ENCODE measurements at places on chromosomes 11 and 22.

DNA sequence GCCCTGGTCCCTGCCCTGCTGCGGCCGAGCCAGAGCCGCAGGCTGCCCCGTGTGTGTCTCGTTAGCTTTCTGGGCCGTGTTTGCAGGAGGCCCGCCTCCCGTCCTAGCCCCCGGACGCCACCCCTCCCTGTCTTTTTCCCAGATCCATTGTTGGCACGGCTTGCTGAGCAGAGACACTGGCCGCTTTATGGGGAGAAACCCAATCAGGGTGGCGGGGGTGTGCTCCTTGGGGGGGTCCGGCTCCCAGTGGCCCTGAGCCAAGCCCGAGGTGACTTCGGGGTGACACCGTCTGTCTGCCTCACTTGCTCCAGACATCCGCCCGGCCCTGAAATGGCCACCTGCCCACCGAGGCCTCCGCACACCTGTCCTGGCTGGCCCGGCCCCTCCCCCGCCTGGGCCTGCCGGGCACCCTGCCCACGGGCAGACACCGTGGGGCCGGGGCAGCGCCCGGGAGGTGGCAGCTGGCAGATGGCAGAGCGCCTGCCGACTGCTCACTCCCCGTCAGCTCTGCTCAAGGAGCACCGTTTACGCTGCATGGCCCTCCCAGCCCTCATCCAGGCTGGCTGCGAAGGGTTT lies 43.1 kb upstream of the PPARA start:
- H3K27me3 ChIP-seq, result no peaks in the 10 kb centered on the region
- H3K36me3 ChIP-seq, result no peaks in the 10 kb centered on the region
- no peak overlapping the region for H3K27ac ChIP-seq

DNA sequence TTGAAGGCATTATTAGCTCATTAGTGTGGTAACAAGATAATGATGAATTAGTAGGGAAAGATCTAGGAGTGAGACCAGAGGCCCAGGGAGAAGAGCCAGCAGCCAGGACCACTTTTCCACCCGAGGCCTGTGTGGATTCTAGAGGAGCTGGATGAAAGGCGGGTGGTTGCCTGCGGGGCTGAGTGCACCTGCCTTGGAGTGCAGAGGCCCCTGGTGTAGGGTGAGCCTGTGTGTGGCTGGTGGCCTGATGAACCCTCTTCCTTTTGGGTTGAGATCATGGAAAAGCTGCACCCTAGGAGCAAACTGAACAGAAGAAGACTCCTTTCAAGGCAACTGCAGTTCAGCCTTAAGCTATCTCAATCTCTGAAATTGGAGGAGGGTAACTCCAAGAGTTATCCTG lies 5.9 kb upstream of the TP53AIP1 start:
- no peaks in the 10 kb centered on the region for H3K27me3 ChIP-seq
- H3K4me3 ChIP-seq, result no peak overlapping the region
- no peak overlapping the region for H3K27ac ChIP-seq
- H3K4me1 ChIP-seq, result no peaks in the 10 kb centered on the region
- DNase-seq, result no peak

- H3K36me3 ChIP-seq, result no peaks in the 10 kb centered on the region
- no peaks in the 10 kb centered on the region for H3K4me1 ChIP-seq
- H3K27ac ChIP-seq, result no peak overlapping the region
- no peak overlapping the region for H3K4me3 ChIP-seq
- no peak for DNase-seq
Measured at GRCh38 chr11:69575296-69576068, 65.5 kb upstream of the CCND1 start.

DNA sequence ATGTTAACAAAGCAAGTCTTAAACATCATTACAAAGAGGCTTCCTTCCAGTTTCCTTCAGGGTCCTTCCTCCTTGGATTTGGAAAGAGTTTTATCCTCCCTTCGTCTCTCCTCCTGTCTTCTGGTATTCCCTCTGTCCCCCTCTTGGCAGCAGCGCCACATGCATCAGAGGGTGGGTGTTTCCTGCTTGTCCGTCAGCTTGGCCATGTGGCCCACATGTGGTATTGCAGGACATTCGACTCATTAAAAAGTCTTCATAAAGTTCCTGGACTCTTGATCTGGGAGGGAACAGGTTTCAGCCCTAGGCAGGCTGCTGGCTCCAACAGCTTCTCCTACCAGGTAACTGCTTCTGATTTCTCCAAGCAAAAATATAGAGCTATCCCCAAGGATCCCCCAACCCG lies 189.8 kb downstream of the CSNK2A3 start:
- no peak for DNase-seq
- no peaks in the 10 kb centered on the region for H3K4me1 ChIP-seq
- H3K27ac ChIP-seq, result no peak overlapping the region
- no peak overlapping the region for H3K4me3 ChIP-seq

- H3K27ac ChIP-seq, result no peak overlapping the region
- DNase-seq, result no peak
- no peaks in the 10 kb centered on the region for H3K4me1 ChIP-seq
Measured at GRCh38 chr22:20260071-20260765, 7.9 kb downstream of the RTN4R start.

GRCh38 chr11:58027341-58027740 lies 3.4 kb upstream of the OR6Q1 start:
- no peak for DNase-seq
- no peak overlapping the region for H3K4me3 ChIP-seq
- H3K27ac ChIP-seq, result no peak overlapping the region
- no peaks in the 10 kb centered on the region for H3K27me3 ChIP-seq
- H3K4me1 ChIP-seq, result no peaks in the 10 kb centered on the region
- H3K36me3 ChIP-seq, result no peaks in the 10 kb centered on the region

DNA sequence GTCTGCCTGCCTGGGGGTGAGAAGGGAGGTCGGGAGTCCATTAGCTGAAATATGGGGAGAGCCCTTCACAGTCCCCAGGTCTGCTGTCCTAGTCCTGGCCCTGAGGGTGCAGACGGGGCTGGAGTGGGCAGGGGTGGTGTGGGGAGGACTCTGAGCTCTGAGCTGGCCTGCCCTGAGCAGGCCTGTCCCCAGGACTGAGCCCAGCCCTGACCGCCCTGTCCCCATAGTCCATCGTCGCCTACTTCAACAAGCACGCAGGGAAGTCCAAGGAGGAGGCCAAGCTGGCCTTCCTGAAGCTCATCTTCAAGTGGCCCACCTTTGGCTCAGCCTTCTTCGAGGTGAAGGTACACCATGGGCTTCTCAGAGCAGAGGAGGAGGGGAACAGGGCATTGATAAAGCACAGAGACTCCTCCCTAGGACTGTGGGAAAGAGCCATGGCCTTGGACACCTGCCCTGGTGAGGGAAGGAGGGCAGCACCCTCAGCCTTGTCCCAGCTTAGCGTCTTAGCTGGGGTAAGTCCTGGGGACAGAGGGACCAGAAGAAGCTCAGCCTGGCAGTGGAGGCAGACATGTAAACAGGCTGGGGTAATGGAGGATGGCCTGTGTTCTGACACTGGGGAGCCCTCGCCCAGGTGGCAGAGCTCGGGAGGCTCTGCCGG lies 83.7 kb downstream of the MYO7A start:
- H3K27ac ChIP-seq, result no peak overlapping the region
- H3K4me3 ChIP-seq, result no peak overlapping the region
- H3K27me3 ChIP-seq, result no peaks in the 10 kb centered on the region
- H3K4me1 ChIP-seq, result no peaks in the 10 kb centered on the region
- no peaks in the 10 kb centered on the region for H3K36me3 ChIP-seq

DNA sequence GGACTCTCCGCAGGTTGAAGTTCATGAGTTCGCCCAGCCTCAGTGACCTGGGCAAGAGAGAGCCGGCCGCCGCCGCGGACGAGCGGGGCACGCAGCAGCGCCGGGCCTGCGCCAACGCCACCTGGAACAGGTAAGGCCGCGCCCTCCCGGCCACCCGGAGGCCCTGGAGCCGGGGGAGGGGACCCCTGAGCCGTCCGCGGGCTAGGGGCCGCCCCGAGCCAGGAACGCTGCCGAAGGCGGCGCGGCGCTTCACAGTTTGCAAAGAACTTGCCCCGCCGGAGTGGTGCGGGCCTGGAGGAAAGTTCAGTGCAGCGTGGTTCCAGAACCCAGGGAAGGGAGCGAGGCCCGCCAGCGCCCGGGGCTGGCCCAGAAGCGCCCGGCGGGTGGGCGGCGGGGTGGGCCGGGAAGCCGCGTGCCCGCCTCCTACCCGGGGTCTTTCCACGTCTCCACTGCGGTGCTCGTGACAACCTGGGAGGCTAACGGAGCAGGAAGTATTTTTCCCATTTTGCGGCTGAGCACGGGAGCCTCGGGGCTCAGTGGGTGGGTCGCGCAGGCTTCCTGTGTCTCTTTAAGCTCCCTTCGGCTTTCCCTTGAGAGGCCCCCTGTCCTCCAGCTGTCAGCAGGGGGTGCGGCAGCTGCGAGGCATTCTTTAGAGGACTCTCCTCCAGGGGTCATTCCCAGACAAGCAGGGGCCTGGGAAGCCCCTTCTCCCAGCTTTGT lies 635 bp downstream of the PRR5 start:
- no peaks in the 10 kb centered on the region for H3K36me3 ChIP-seq
- H3K27me3 ChIP-seq, result peaks cover 26% of the 10 kb centered on the region
- H3K27ac ChIP-seq, result no peak overlapping the region

DNA sequence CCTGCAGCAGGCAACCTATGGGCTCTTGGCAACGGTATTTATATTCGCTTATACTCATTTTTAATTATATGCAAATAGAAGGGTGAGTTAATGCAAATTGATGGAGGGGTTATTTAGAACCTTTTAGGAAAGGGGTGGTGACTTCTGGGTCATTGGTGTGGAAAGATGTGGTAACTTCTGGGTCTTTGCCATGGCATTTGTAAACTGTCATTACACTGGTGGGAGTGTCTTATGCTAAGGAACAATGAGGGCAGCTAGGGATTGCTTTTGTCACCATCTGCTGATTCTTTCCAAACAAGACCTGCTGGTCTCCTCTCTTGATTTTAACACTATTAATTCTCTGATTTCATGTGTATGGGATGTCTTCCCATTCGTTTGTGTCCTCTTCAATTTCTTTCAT lies 11.7 kb upstream of the KAT5 start:
- H3K36me3 ChIP-seq, result no peaks in the 10 kb centered on the region
- H3K27ac ChIP-seq, result no peak overlapping the region
- H3K4me1 ChIP-seq, result no peaks in the 10 kb centered on the region

DNA sequence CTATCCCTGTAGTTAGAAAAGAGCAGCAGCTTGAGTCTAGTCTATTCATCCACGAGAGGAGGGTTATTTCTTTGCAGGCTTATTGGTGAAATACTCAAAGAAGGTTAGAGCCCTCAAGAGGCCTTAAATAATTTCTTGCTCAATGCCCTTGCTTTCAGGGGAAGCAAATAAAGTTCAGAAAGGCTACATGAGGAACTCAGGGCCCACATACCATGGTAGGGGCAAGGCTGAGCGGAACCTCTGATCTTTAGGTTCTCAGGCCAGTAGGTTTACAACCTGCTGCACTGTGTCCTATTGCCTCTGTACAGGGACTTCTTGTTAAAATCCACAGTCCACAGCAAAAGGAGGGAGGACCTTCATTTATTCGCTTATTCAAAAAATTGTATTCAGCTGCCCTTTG lies 101.7 kb downstream of the ADAMTS15 start:
- no peak overlapping the region for H3K27ac ChIP-seq
- no peak for DNase-seq
- H3K4me3 ChIP-seq, result no peak overlapping the region
- H3K4me1 ChIP-seq, result no peaks in the 10 kb centered on the region
- no peaks in the 10 kb centered on the region for H3K27me3 ChIP-seq

GRCh38 chr11:27857014-27857413 lies 156.8 kb upstream of the BDNF start:
- H3K27me3 ChIP-seq, result no peaks in the 10 kb centered on the region
- no peak overlapping the region for H3K27ac ChIP-seq
